ENCODE measurements at places on chromosomes 4 and X.

DNA sequence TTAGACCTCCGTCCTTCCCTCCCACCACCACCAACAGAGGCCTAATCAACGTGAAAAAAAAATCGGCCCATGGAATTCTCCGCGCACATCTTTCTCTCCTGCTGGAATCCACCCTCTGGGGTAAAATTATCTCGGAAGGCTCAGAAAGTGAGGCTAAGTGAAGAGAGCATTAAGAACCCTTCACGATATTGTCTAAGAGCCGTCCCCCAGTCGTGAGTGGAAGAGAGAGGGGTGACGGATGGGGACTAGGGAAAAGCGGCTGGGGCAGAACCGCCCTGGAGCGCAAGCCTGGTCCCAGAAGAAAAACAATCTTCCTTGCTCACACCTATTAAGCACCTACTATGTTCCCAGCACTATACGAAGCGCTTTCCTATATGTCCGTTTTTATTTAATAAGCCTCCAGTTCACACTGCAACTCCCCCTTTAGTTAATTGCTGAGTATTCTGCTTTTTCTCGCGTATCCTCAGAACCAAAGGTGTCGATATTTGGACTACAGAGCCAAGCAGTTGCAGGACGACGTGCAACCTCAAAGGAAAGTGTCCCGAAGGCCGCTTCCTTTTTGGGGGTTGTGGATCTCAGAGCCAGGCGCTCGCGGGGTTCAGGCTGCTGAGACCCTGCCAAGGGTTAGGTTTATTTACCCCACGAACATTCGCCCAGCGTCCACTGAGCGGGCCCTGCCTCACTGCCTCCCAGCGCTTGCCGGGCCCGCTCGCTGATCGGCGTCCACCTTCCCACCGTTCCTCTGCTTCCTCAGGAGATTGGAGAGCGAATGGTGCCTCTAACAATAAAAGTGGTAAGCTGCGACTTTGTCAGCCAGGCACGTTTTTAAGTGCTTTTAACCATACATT, 889 bp downstream of the MGARP start:
- DNase-seq = no peak

DNA sequence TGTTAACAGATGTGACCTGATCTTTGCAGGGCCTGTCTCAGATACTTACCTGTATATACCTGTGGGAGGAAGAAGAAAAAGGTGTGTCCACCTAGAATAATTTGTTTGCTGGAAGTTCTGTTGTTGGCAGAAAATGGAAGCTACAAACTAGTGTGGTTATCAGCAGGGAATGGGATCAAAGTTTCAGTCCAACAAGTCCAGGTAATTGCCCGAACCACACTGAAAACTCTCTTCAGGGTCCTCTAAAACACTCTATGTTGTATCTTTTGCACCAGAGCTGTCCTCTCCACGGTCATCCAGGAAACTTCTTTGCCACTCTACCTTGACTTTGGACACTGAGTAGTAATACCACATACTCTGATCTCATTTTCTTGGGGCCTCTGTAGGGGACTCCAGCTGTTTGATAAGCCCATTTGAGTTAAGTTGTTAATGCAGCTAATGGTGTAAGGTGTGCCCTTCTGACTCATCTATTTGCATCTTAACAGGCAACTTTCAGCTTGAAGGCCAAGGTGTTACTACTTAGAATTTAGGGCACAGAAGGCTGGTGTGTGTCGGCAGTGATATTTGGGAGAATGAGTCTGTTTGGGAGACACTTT, 38.7 kb upstream of the GATB start:
- no peak for DNase-seq

DNA sequence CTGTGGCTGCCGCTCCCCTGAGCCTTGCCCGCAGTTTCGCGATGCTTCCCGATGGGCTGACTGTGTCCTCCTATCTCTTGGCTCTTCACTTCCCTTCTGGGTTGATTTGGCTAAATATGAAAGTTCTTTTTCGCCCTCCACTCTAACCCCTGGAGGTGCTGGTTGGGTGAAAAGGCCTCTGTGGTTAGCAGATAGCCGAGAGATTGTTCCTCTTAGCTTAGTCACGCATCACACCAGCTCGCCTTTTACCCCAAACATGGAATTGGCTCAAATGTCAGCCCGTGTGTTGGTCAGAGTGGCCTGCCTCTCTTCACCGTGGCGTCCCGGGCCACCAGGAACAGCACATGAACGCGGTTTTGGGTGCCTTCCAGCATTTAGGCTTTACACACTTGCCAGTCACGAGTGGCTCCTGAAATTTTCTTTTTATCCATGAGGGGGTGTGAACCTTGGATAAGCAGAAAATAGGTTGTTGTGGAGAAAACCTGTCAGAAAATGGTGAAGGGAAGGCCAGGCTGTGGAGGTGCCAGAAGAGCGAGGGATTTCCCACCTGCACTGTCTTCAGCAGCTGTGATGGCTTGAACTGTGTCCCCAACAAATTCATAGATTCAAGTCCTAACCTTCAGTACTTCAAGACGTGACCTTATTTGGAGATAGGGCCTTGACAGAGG, 8.9 kb downstream of the CLCN4 start:
- DNase-seq = no peak

DNA sequence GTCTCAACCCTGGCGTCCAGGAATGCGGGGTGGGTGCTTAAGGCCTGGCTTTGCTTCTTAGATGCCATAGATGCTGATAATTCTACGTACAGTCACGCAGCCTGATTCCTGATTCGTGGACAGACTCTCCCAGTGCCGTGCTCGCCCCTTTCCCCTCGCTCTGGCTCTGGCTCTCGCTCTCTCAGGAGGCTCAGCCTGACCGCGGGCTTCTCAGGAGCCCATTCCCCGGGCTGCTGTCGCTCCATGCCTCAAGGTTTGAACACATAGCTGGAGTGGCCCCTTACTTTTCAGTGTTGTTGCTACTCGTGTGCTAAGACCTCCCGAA, 59.2 kb upstream of the ZC4H2 start:
- no peak for DNase-seq

DNA sequence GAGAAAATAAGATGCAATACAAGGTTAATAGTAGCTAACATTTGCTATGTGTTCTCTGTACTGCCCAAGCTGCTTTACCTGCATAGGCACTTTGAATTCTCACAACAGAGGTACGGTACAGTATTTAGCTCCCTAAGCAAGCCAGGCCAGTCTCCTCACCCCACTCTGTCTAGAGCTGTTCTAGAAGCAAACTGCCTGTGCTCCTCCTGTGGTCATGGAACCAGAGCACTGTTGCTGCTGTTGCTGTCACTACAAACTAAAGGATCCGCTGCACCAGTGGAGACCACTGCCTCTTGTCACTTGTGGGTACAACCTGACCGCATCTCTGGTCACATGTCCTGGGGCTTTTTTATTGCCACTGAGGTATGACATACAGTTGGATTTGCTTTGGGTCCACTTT, 19.6 kb downstream of the ZNF330 start:
- DNase-seq = no peak

- no peak for DNase-seq
Measured at GRCh38 chr4:139223682-139224317, 46.8 kb upstream of the ELF2 start.

DNA sequence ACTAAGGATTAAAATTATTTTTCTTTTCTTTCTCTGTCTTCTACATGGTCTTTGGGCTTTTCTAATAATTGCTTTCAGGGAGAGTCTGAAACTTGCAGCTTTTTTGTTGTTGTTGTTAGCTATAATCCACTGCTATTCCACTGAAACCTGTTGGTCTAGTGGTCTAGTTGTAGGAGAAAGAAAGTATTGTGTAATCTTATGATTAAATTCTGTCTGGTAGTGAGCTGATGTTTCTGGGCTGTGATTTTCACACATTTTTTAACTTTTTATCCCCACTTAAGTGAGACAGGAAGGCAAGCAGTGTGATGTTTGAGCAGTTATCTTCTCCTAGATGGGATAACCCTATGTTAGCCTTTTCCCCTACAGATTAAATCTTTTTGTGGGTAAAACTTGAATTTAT, 825.2 kb downstream of the PCDH7 start:
- no peak for DNase-seq

GRCh38 chrX:106150701-106151100, 17.4 kb upstream of the PWWP3B start:
- no peak for DNase-seq

DNA sequence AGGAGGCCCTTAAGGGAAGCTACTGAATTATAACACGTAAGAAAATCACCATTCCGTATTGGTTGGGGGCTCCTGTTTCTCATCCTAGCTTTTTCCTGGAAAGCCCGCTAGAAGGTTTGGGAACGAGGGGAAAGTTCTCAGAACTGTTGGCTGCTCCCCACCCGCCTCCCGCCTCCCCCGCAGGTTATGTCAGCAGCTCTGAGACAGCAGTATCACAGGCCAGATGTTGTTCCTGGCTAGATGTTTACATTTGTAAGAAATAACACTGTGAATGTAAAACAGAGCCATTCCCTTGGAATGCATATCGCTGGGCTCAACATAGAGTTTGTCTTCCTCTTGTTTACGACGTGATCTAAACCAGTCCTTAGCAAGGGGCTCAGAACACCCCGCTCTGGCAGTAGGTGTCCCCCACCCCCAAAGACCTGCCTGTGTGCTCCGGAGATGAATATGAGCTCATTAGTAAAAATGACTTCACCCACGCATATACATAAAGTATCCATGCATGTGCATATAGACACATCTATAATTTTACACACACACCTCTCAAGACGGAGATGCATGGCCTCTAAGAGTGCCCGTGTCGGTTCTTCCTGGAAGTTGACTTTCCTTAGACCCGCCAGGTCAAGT, 6.9 kb upstream of the MSANTD1 start:
- DNase-seq = no peak

DNA sequence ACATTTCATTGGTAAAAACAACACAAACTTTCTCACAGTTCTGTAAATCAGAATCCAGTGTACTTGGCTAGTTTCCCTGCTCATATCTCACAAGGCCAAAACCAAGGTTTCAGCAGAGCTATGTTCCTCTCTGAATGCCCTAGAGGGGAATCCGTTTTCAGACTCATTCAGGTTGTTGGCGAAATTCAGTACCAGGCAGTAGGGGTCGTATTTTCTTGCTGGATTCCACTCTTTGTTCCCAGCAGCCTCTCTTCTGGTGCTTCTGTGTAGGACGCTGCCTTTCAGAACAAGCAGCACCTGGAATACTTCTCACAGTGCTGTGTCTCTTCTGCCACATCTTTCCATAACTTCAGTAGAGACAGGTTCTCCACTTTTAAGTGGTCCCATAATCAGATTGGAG, 351.9 kb downstream of the PCDH18 start:
- DNase-seq = no peak

DNA sequence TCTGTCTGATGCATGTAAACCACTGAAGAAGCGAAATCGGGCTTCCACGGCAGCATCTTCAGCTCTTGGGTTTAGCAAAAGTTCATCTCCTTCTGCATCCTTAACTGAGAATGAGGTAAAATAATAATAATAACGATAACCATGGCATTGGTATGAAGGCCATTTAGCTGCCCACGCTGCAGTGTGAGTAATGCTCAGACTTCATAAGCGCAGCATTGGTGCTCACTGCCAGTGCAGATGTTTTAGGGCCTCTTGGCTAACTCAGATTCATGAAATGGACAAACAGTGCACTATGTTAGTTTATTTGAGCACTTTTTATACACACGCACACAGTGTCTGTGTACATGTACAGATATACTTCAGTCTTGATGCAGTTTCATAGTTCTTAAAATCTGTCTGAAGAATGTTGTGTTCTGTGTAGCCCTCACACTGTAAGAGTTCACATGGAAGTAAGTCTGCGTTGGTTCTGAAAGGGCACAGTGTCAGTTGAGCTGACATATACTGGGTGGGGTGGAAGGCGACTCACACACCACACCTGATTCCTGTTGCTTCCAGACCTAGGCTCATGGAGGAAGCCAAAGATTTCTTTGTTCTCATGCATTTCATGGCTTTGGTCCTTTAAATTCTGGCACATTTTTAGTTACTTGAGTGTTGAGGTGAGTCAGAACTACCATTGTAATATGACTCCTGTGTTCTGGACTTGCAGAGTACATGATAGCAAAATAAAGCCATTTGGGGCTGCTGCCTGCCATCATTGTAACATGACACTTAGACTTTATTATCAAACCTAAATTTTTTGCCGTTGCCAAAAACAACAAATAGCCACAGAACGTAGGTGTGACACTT, 68.7 kb downstream of the NSD2 start:
- DNase-seq = no peak

- DNase-seq = no peak
Measured at GRCh38 chr4:165418073-165418472, 39.3 kb downstream of the CPE start.

- DNase-seq = no peak
Measured at GRCh38 chr4:84317513-84317912, 181.6 kb downstream of the NKX6-1 start.

- DNase-seq = no peak
Measured at GRCh38 chr4:53573696-53574095, 17.6 kb downstream of the LNX1 start.

DNA sequence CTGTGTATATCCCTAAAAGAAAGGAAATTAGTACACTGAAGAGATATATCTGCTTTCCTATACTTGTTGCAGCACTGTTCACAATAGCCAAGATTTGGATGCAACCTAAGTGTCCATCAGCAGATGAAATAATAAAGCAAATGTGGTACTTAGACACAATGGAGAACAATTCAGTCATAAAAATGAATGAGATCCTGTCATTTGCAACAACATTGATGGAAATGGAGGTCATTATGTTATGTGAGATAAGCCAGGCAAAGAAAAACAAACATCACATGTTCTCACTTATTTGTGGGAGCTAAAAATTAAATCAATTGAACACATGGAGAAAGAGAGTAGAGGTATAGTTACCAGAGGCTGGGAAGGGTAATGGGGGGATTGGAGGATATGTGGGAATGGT, 611.9 kb downstream of the STPG2 start:
- DNase-seq = no peak

DNA sequence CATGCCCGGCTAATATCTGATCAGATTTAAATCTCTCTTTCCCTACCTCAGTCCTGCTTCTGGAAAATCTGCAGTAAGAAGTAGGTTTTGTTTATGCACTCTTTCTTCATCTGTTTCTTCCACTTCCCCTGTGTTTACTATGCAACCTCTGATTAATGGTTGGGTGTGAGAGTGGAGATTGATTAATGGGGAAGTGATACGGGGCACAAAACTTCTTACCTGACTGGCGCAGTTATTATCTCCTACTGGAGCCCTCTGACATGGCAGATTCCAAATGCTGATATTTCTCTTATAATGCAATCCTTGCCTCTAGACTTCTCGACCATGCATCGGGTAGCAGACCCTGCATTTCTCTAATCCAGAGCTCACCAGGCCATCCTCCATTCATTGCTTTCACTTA, 60.2 kb upstream of the HPGD start:
- no peak for DNase-seq

GRCh38 chr4:182812916-182813315, 104.3 kb downstream of the DCTD start:
- DNase-seq = no peak

DNA sequence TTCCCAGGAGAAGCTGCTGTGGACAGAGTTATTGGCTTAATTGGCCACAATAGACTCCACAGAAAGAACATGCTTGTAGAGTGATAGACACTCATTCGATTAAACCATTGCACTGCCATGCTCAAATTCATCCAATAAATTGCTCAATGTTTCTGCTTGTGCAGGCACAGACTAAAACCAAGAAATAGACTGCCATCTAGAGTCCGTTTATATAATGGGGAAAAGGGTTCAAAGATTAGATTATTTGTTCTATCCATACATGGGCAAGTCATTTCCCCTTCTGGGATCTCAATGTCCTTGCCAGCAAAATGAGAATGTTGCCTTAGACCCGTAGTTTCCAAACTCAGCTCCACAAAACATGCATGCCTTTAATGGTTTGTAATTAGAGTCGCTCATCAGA, 8.7 kb downstream of the SMIM10 start:
- no peak for DNase-seq

GRCh38 chr4:165663411-165663810, 209.6 kb upstream of the TLL1 start:
- DNase-seq = no peak

- DNase-seq = no peak
Measured at GRCh38 chr4:81982846-81983540, 390.8 kb downstream of the HNRNPD start.

Data from stimulated activated CD4-positive, alpha-beta T cell treated with anti-CD3 and anti-CD28 coated beads, Interleukin-1b, Interleukin-23, amount 100 ng/mL, for 1 hour (primary cell).